Stimulated activated CD4-positive, alpha-beta T cell treated with anti-CD3 and anti-CD28 coated beads, Interleukin-2, amount 100 ng/mL, for 24 hours (primary cell): ENCODE measurements at places on chromosomes 16 and 17.

GRCh38 chr17:61291451-61292285 lies 108.0 kb upstream of the TBX2 start:
- DNase-seq, result no peak

- DNase-seq, result no peak
Observed at GRCh38 chr17:28041844-28042656, 427 bp upstream of the NLK start.

- DNase-seq, result no peak
Observed at GRCh38 chr17:50114849-50115357, 15.1 kb downstream of the SAMD14 start.

DNA sequence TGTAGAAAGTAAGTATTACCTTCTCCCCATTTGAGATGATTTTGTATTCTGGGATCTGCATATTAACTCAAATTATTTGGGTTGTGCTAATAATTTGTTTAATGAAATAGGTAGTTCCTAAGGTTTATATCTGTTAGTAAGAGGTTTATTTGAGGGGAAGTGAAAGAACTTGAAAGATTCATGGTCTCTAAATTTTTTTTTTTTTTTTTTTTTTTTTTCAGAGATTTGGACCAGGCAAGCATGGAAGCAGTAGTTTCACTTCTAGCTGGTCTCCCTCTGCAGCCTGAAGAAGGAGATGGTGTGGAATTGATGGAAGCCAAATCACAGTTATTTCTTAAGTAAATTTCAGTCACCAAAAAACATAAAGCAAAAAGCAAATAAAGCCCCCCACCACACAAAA lies 65.2 kb downstream of the OMG start:
- DNase-seq, result no peak

DNA sequence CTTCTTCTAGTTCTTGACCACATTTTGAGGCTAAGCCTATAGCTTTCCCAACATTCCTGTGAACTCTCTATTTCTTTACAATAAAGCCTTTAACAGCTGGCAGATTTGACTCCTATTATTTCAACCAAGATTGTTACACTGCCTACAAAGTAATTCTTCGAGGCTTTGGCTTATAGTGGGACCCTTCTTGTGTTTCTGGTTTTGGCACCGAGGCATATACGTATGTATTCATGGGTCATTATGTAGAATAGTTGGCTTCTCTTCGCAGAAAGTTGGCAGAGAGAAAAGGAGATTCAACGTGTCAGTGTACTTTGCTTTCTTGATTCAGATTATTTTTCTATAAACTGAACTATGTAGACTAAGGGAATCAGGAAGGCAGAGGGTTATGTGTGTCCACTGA lies 102.2 kb downstream of the ABCA8 start:
- DNase-seq, result no peak

- DNase-seq, result no peak
Observed at GRCh38 chr17:57511475-57512123, 233.5 kb downstream of the CCDC182 start.

GRCh38 chr17:81334391-81334901 lies 39.3 kb upstream of the SLC38A10 start:
- no peak for DNase-seq

DNA sequence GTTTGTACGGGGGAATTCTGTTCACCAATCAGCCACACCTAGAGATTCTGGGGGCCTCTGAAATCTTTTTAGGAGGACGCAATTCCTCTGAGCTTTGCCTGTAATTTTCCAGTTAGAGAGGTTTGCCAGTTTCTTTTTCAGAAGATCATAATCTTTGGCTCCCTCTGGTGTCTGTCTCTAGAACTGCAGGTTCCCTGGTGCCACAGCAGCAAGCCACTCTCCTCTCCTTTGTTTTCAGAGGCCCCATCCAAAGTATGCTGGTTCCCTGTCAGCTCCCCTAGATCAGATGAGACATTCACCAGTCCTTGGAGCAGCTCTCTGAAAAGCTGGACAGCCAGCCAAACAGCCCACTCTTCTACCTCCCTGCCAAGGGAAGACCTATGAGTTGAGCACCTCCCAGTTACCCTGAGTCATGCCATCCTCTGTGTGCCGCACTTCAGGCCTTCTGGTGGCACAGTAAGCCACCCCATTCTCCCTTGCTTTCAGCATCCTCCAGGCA lies 36.1 kb downstream of the RNF112 start:
- DNase-seq, result peak; percentile 59

DNA sequence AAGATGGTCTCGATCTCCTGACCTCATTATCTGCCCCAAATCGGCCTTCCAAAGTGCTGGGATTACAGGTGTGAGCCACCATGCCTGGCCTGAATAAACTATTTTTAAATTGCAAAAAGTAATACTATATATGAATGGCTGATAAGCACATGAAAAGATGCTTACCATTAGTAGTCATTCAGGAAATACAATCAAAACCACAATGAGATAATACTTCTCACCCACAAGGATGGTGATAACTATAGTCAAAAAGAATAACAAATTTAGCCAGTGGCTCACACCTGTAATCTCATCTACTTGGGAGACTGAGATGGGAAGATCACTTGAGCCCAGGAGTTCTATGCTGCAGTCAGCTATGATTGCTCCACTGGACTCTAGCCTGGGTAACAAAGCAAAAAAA lies 2.4 kb upstream of the TACO1 start:
- DNase-seq, result no peak

DNA sequence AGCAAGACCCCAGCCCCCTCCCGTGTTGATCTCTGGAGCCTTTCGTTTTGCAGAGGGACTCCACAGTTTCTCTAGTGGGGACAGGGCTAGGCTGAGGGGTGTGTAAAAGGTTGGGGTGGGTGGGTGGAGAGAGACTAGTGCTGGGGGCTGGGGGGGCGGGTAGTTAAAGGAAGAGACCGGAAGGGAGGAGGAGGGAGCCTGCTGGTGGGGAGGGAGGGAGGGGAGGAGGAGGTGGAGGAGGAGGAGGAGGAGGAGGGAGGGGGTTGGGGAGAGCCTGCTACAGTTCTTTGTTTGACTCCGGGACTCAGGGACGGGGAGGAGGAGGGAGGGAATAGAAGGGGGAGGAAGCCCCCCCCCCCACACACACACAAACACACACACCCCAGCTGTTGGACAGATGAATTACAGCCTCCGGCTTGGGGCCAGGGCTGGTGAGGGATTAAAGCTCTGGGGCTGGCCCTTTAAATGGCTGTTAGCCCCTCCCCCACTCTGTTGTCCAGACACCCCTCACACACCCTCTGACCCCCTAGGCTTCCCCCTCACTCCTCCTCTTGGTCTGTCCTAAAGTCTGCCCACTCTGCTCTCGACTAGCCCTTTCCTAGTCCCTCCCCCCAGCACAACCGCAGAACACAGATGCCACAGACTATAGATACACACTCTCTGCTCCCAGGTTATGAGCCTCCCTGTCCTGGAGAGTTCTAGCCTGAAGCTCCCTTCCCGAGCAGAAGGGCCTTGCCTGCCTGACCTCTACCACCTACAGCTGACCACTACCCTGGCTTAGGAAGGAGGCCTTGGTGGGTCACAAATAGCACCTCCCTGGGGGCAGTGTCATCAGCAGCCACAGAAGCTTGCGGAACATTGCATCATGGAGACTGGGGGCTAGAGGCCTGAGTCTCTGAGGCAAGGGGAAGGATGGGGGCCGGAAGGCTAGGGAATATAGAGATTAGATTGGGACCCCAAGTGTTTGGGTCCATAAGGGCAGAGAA lies 4.4 kb downstream of the KDM6B start:
- DNase-seq, result peak; percentile 20

DNA sequence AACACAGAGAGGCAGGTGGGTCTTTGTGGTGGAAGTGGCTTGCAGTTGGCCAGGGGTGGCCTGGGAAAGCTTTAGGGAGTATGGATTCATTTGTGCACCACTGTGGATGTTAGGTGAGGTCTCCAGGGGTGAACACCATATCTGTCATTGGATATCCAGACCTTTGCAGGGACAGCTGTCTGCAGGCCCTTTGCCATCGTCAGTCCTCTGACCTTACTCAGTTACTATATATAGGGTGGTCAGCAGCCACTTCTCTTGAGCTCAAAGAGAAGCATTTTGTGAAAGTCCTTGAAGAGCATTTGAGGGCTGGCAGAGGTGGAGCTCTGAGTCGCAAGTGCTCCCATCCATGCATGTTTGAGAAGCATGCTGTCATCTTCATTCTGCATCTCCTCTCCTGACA lies 40.4 kb downstream of the TMEM11 start:
- DNase-seq, result no peak

DNA sequence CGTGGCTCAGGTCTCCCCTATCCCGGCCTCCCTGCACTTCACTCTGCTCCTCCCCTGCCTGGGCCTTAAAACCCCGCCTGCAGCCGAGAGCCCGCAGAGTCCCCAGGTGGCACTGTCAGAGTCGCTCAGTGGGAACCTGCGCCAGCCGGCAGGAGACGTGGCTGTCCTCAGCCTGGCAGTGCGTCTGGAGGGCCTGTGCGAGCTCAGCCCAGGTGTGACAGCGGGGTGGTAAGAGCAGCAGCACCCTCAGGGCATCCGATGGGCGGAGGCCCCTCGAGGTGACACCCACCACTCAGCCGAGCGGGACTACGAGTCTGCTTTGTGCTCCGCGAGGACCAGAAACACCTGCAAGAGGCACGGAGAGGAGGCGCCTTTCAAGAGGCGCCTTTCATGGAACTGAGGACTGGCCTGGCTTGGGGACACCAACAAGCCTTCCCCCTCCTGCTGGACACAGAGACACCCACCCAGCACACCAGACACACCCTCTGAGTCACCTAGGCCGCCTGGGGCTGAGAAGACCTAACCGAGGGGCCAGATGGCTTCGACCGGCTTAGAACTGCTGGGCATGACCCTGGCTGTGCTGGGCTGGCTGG lies at the start of gene CLDN9:
TSS of gene CLDN9 (plus strand) at position 96 of the 593 bp plus-strand sequence. CDS start at position 536, 440 bp downstream.
- DNase-seq, result no peak

- peak; percentile 47 for DNase-seq
Observed at GRCh38 chr17:28549236-28550132, 2.9 kb downstream of the UNC119 start.
